ENCODE measurements at places on chromosomes 1 and 21.
A peak's percentile ranks its signal among the peaks of the same experiment; 100 is the strongest.

- no peak for DNase-seq
Observed at GRCh38 chr21:28282833-28283232, 709.8 kb downstream of the LTN1 start.

- DNase-seq = peak; percentile 83
Observed at GRCh38 chr1:155139895-155140629, at the start of gene DPM3. Gene DPM3 (minus strand): TSS chr1:155140531. CDS start chr1:155140240, 291 bp downstream.

DNA sequence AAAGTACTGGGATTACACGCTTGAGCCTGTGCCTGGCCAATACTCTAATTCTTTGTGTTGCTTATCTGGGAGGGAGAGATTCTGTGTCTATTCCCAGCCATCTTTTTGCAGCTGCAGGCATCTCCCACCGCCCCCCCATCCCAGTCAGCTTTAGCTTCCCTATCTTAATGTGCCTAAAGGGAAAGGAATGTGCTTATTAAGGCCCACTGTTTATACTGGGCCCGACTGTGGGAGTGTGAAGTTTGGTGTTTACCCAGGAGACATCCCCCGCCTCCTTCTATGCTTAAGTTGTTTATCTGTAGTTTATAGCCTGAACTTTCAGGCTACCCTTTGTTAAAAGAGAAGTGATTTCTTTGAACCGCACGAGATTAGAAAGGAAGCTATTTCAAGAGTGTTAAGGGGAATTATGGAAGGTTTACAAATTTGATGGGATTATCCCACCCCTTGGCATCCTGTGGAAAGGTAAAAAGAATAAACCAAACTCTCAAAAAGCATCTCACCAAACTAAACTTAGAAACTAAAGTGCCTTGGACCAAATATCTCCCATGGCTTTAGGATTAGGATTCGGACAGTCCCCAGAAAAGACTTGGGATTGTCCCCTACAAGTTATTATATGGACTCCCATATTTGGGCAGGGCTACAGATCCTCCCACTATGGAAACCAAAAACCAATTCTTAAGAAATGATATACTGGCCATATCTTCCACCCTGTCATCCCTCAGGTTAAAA lies 25.5 kb upstream of the ZNF496 start:
- DNase-seq = no peak

GRCh38 chr1:93448983-93449804 lies 1.3 kb downstream of the FNBP1L start:
- no peak for DNase-seq

GRCh38 chr1:39720094-39720999 lies 18.3 kb upstream of the PPIE start:
- peak; percentile 54 for DNase-seq

GRCh38 chr1:80624682-80625081 lies 1176.1 kb upstream of the ADGRL2 start:
- DNase-seq = no peak

DNA sequence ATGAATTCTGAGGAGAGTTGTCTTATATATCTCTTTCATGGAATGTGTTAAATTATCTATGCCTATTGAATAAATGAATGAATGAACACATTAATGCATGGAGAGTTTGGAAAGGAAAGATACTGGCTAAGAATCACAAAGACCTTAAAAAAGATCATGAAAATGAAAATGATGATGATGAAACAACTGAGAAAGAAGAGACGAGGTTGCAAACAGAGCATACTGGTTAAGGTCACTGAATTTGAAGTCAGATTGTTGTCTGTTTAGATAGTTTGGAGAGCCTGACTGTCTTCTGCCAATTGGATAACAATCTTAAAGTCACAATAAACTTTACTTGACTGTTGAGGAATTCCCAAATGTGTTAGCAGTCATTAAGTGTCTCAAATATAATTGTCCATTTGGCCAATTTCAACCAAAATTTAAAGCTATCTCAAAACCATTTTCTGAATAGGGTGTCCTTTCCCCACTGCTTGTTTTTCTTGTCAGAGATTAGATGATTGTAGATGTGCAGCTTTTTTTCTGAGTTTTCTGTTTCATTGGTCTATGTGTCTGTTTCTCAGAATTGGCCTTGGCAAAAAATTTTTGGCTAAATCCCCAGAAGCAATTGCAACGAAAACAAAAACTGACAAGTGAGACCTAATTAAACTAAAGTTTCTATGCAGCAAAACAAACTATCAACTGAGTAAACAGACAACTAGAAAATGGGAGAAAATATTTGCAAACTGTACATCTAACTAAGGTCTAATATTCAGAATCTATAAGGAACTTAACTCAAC lies 132.2 kb downstream of the PTGER3 start:
- no peak for DNase-seq

GRCh38 chr21:42159560-42160110 lies 59.3 kb upstream of the ABCG1 start:
- no peak for DNase-seq

DNA sequence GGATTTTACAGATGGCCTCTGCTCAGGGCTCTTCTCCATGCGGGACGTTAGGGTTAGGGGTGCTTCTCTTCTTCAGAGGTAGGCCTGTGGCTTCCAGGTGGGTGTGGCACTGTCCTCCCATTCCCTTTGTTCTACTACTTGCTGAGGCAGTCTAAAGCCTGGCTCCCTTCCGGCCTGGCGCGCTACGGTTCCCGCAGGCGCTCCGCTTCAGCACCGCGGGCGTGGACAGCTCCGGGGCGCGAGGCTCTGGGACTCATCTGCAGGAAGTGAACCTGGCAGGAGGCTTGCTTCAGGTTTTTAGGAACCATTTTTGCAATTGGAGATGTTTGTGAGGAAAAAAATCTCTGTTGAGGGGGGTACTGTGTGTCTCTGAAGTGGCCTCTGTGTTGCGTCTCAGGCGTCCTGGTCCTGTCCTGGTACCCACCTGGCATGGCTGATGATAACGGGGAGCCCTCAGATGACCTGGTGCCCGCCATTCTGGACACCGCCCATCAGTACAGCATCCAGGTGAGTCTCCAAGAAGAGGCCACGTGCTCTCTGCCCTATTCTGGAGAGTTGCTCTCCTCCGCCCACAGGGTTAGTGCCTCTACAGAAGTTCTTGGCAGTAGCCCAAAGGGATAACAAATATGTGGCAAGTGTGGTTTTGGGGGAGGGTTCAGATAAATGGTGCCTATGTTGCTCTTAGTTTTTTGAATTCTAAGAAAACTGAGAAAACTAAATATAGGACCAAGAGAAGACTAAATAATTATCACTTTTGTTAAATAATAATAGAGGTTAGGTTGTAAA lies 1.9 kb downstream of the MANEAL start:
- no peak for DNase-seq

GRCh38 chr21:45847870-45848269 lies 133.7 kb upstream of the COL6A1 start:
- no peak for DNase-seq

- no peak for DNase-seq
Observed at GRCh38 chr1:221776495-221777301, 34.8 kb upstream of the DUSP10 start.

GRCh38 chr1:154410185-154410827 lies 5.2 kb downstream of the IL6R start:
- no peak for DNase-seq

DNA sequence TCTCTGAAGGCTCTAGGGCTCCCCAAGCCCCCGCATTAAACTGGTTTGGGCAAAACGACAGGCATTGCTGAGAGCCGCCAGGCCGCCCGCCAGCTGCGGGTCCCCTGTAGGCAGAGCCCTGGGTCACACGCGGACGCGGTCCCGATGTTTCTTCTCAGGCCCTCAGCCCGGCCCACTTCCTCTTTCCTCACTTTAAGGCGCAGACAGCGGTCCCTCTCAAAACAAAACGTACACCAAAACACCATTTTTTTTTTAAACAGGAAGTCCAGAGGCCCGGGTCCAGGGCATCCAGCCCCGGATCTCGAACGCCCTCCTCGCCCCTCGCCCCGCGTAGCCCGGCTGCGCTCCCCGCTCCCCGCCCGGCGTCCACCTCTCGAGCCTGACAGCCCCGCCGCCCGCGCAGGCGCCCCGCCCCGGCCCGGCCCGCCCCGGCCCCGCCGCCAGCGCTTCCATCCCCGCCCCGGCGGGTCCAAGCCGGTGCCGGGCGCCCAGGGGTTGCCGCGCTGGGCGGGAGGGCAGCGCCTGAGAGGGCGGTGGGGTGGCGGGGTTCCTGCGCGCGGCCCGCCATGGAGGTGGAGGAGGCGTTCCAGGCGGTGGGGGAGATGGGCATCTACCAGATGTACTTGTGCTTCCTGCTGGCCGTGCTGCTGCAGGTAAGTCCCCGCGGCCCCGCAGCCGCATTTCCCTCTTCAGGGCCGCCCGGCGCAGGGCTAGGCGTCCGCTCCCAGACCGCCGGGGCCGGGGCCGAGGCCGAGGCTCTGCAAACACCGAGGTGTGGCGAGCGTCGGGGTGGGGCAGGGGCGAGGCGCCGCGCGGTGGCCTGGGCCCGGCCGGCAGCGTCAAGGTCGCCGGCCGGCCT lies at the start of gene SLC22A15:
TSS of gene SLC22A15 (plus strand) at position 452 of the 859 bp plus-strand sequence. CDS start at position 567, 115 bp downstream.
- DNase-seq = no peak

GRCh38 chr1:30990591-30990990 lies 74.9 kb downstream of the PUM1 start:
- no peak for DNase-seq

- no peak for DNase-seq
Observed at GRCh38 chr1:93865253-93865652, 13.8 kb downstream of the DNTTIP2 start.

GRCh38 chr1:70117046-70117445 lies 88.3 kb downstream of the LRRC40 start:
- no peak for DNase-seq

GRCh38 chr21:32389337-32390015 lies 3.3 kb downstream of the URB1 start:
- no peak for DNase-seq

Data from NCI-H460 (cell line).